ENCODE measurements at places on chromosomes 7 and 10.
A peak's percentile ranks its signal among the peaks of the same experiment; 100 is the strongest.

DNA sequence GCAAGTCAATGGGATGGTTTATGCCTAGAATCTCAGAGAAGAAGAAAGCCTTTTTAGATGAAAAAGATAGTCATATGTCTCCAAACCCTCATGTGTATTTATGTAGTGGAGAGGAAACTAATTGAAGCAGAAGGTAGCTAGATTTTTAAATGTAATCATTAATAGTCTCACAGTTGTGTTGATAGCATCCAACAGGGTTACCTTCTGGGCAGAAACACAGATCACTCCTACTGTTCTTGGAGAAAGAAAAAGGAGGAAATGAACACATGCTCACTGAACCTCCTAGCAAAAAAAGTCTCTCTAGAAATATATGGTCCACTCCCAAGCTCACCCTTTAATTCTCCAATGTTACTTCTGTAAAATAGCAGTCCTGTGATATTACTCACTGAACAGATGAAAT is 777.2 kb upstream of the C7orf33 start:
- no peak for DNase-seq

DNA sequence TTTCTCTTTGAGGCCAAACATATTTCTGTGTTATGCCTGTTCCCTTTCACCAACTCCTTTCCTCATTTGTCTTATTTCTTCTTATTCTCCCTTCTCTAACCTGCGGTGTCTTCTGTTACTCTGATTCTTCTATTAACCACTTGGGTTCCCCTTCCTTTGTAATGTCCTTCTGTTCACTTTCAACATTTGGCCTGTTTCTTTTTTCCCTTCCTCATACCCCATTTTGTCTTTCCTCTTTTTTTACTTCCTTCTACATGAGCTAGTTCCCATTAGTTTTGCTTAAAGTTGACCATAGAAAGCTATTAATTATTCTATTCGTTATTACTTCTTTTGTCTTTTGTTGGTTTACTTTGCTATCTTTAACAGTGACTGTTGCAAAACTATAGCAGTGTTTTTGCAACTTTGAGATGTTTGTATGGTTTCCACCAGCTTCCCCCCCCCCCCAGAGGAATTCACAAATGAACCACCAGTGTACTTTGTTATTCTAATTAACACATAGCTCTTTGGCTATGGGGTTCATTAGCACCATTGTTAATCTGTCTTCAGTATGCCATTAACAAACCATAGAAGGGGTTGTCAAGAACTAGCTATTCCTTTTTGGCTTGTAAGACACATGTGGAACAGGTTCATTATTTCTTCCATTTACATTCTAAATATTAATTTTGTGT is 2.9 kb downstream of the LRGUK start:
- no peak for DNase-seq

DNA sequence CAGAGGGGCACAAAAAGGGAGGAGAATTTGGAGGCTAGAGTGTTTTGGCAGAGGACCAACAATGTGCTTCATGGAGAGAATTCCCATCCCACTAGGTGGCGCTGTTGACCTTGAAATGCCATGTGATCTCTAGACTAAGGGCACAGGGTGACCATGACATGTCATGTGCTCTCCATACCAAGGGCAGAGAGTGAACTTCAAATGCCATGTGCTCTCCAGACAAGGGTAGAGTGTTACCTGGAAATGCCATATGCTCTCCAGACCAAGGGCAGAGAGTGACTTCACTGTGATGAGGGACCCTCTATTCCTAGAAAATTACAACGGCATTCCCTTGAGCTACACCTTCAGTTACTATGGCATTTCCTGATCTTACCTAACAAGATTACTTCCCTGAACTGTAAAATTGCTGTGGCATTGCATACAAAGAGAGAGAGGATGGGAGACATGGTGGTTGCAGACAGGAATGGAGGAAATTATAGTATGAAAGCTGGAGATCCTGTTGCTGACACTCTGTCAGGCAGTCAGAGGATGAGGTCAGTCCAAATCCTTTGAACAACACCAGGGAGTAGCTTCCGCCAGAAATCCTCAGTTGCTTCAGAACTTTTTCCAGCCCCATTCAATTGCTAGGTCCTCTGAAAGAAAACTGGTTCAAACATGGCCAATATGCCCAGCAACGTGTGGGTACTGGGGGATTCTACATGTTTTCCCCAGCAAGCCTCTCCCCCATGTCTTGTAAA is 60.9 kb upstream of the ACSM6 start:
- DNase-seq, result peak; percentile 95

- no peak for DNase-seq
Measured at GRCh38 chr7:79236352-79237028, 217.0 kb downstream of the MAGI2 start.

GRCh38 chr10:97319671-97320479 is 804 bp downstream of the FRAT1 start:
- peak; percentile 73 for DNase-seq

GRCh38 chr7:140223515-140224221 is 46.9 kb upstream of the KDM7A start:
- DNase-seq, result peak; percentile 84

DNA sequence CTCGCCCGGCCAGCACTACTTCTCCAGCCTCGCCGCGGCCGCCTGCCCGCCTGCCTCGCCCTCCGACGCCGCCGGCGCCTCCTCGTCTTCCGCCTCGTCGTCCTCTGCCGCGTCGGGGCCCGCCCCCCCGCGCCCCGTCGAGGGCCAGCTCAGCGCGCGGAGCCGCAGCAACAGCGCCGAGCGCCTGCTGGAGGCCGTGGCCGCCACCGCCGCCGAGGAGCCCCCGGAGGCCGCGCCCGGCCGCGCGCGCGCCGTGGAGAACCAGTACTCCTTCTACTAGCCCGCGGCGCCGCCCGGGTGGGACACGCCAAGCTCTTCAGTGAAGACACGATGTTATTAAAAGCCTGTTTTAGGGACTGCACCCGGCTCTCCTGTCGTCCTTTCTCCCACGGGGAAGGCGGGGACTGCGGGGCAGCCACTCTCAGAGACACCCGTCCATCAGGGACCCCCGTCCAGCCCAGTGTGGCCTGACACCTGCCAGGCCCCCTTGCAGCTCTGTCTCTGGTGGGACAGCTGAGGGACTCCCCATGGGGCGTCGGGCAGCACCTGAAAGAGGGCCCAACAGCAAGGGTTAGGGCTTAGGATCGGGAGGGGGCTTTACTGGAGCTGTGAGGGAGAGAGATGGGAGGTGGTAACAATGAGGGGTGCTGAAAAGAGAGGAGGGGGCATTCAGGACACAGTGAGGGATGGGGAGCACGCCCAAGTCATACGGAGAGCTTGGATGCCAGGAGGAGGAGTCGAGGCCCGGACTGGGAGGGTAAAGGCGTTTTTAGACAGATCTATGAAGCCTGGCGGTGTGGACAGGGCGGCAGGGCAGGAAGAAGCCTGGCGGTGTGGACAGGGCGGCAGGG is 34.7 kb downstream of the SPDYE6 start:
- DNase-seq, result no peak
